Cerebellar nuclear complex (tissue), 1 donor: ENCODE measurements at places on chromosomes 7 and 10.

GRCh38 chr10:118518095-118518494, 77.4 kb downstream of the PRLHR start:
- DNase-seq: no peak

DNA sequence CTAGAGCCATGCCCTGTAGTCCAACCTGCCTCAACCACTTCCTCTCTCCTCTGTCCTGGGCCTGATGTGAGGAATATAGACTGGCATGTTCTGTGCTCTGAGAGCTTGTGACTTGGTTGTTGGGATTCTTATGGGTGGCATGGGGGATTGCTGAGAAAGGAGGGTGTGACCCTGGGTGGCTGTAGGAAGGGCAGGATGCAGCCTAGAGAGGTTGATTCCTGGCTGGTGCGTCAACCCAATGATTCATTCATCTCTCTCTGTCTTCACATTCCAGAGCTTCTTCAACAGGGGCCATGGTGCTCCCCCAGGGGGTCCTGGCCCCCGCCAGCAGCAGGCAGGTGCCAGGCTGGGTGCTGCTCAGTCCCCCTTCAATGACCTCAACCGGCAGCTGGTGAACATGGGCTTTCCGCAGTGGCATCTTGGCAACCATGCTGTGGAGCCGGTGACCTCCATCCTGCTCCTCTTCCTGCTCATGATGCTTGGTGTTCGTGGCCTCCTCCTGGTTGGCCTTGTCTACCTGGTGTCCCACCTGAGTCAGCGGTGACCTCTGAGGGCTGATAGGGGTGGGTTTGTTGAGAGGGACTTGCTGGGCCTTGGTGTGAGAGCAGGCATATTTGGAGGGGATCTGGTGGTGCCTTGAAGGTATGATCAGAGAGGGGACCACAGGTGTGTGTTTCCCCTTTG, 2.6 kb downstream of the FAM241B start:
- no peak for DNase-seq

DNA sequence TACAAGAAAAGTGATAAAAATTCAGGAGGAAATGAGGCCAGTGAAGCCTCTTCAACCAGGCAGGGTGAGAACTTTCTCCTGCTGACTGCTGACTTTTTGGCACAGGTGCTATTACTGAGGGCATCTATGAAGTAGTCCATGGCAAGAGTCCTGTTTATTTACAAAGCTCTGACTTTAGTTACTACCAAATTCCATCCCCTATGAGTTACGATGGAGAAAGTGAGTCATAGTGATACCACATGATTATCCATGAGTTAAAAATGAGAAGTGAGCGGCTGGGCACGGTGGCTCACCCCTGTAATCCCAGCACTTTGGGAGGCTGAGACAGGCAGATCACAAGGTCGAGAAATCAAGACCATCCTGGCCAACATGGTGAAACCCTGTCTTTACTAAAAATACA, 19.9 kb downstream of the CCDC3 start:
- no peak for DNase-seq

DNA sequence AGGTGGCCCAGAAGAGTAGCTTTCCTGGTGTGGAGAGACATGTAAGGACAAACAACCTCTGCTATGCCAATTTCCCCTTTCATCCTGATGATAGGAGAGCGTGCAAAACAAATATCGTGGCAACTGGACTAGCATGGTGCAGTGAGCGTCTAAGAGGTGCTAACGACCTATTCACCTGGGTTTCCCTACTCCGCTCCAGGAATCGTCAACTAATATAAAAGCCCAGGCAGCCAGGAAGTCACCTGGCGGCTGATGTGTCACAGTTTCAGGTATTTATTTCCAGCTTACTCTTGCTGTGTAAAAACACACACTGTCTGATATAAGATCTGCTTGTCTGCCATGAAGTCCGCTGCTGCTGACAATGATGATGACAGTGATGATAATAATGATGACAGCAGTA, 56.5 kb upstream of the EFCAB10 start:
- no peak for DNase-seq

- DNase-seq: no peak
Measured at GRCh38 chr7:7114575-7115291, 67.6 kb upstream of the C1GALT1 start.

DNA sequence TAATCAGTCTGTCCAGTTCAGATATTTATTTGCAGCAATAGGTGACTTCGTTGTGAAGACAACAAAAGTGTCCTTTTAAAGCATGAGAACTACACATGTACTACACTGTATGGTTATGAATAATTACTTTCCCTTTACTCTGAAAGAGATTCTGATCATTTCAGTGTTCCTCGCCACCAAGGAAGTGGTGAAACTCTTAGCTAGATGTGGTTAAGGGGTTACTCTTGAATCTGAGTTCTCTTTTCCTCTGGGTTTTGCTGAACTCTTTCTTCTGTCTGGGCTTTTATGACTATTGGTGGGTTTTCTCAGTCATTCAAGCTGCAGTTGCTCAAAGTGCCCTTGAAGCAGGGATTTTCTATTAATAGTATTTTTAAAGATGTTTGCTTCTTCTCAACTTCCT, 127.9 kb upstream of the SEM1 start:
- DNase-seq: no peak

DNA sequence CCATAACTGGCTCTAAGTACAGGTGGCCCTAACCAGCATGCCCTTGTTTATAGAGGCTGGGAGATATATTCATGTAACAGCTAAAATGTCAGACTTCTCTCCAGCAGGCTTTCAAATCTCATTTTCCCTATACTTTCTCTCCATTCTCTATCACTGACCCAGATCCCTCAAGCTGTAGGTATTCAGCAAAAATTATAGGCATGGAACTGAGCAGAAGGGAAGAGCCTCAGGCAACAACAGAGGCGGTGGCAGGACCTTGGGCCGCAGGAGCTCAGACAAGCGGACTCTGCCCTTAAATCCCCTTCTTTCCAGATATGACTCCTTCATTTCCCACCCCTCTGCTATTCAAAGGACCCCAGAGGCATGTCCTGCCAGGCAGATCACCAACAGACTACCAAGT, 417.4 kb downstream of the PLXNA4 start:
- no peak for DNase-seq

DNA sequence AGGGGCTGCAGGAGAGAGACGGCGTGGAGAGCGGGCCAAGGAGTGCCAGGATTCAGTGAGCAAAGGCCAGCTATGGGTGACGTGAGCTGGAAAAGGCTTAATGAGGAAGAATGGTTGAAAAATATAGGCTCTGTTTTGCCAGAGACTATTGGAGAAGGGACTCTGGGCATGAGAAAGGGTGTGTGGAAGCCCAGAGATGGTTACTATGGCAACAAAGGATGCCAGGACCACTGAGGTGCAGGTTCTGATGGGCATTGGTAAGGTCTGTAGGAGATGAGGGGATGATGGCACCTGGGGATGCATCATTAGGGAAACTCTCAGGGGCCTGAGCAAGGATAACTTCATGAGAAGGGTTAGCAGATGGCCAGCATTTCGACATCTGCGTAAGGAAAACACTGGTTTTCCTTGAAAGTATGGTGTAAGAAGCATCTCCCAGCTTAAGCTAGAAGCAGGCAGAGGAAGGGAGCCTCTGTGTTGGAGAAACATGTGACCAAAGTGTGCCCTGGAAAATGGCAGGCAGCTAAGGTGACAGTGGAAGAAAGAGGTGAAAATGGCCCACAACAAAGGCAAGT, 21.6 kb upstream of the FAM180A start:
- DNase-seq: no peak

GRCh38 chr7:103114576-103115008, 34.3 kb downstream of the NAPEPLD start:
- DNase-seq: no peak

DNA sequence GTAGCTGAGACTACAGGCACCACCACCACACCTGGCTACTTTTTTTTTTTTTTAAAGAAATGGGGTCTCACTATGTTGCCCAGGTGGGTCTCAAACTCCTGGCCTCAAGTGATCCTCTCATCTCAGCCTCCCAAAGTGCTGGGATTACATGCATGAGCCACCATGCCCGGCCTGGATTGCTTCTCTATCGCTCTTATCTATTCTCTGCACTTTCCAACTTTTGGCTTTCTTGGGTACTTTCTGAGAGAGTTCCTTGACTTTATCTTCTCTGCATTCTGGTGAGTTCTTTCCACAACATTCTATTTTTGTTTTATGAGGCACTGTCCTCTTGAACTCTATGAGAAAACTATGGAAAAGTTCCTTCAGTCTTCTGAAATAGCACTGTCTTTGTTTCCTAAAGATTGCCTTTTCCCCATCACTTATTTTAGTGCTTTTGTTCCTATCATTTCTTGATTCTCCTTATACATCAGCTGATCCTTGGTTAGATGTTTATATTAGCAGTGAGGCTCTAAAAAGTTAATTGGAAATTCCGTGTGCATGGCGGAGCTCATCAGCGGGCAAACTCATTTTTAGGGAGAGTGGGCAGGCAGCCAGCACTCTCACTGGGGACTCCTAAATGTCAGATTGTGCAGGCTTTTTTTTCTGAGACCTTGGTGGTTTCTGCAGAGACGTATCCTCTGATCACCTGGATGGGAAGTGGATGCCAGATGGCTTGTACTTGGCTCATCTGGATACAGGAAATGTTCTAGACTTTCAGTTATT, 43.9 kb downstream of the HIP1 start:
- no peak for DNase-seq
